Activated CD8-positive, alpha-beta T cell treated with anti-CD3 and anti-CD28 coated beads, Interleukin-2, amount 10 ng/mL, durations not matched to agents 7 days and 5 days (primary cell): ENCODE measurements at places on chromosomes 4 and X.

GRCh38 chrX:130778773-130779172, 124.2 kb downstream of the ENOX2 start:
- H3K27ac ChIP-seq = no peak overlapping the region
- H3K27me3 ChIP-seq = no peaks in the 10 kb centered on the region
- H3K36me3 ChIP-seq = no peaks in the 10 kb centered on the region
- H3K4me3 ChIP-seq = no peak overlapping the region
- H3K4me1 ChIP-seq = no peaks in the 10 kb centered on the region

GRCh38 chr4:75058486-75058885, 125.6 kb downstream of the PARM1 start:
- H3K4me3 ChIP-seq = no peak overlapping the region
- no peak overlapping the region for H3K27ac ChIP-seq
- H3K36me3 ChIP-seq = no peaks in the 10 kb centered on the region
- H3K4me1 ChIP-seq = no peaks in the 10 kb centered on the region
- H3K27me3 ChIP-seq = no peaks in the 10 kb centered on the region
- DNase-seq = no peak

- H3K4me3 ChIP-seq = no peak overlapping the region
- H3K4me1 ChIP-seq = peaks cover 69% of the 10 kb centered on the region
- no peaks in the 10 kb centered on the region for H3K27me3 ChIP-seq
- DNase-seq = peak; percentile 35
- peaks cover 51% of the 10 kb centered on the region for H3K36me3 ChIP-seq
- H3K27ac ChIP-seq = peak overlapping the region; percentile 84
Measured at GRCh38 chr4:3196670-3197359, 52.1 kb upstream of the MSANTD1 start.

- no peaks in the 10 kb centered on the region for H3K36me3 ChIP-seq
- no peak overlapping the region for H3K4me3 ChIP-seq
- no peak overlapping the region for H3K27ac ChIP-seq
- no peak for DNase-seq
- no peaks in the 10 kb centered on the region for H3K4me1 ChIP-seq
- H3K27me3 ChIP-seq = no peaks in the 10 kb centered on the region
Measured at GRCh38 chr4:110933341-110933740, 310.5 kb upstream of the PITX2 start.

DNA sequence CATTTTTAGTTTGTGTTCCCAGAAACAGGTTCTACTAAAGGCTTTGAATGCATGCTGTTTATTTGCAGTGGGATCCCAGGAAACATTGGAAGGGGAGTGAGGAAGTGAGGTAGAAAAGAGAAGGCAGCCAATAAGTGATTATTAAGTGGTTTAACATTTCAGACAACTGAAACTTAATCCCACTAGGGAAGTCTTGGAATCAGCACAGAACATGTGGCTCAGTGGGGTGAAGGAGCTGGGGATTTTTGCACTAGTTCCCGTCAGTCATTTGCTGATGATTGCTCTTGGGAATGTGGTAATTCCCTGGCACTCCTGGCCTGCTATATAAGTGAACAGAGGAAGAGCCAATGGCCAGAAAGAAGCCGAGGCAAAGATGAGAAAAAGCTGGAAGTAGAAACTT, 1053.0 kb upstream of the IGFBP7 start:
- no peaks in the 10 kb centered on the region for H3K4me1 ChIP-seq
- no peak overlapping the region for H3K4me3 ChIP-seq
- no peak overlapping the region for H3K27ac ChIP-seq
- no peaks in the 10 kb centered on the region for H3K36me3 ChIP-seq

DNA sequence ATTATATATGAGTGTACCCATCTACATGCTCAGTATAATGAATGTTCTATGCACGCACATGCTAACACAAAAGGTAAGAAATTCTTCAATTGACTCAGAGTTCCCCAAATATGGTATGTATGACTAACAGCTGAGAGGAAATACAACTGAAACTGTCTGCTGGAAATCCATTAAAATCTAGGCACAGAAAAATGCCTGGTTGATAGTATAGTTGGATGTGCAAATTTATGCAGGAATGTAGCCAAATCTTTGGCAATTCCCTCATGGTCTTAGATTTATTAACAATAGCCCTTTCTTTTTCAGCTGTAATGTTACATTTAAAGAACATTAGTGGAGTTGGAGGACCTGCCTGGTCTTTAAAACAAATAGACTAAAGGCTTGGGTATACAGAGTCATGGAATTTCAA, 5.5 kb downstream of the CAMK2D start:
- H3K4me3 ChIP-seq = peak overlapping the region; percentile 19
- peaks cover 47% of the 10 kb centered on the region for H3K36me3 ChIP-seq
- peak overlapping the region; percentile 43 for H3K27ac ChIP-seq
- no peak for DNase-seq
- H3K27me3 ChIP-seq = no peaks in the 10 kb centered on the region

DNA sequence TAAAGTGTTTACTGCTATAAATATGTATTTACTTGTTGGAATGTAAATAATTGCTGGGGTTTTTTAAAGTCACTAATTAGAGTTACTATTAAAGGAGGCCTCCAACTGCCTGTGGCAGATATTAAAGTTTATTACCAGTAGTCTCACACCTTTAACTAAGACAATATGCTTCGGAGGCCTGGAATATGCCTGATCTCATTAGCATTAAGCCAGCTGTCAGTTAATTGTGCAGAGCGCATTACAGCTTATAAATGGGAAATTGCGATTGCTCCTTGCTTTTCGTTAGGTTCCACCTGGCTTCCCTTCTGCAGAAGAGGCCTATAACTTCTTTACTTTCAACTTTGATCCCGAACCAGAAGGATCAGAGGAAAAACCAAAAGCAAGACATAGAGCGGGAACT, 41.3 kb downstream of the CC2D2A start:
- H3K4me1 ChIP-seq = peaks cover 4% of the 10 kb centered on the region
- H3K4me3 ChIP-seq = no peak overlapping the region
- no peak overlapping the region for H3K27ac ChIP-seq
- no peaks in the 10 kb centered on the region for H3K27me3 ChIP-seq
- no peak for DNase-seq

- no peak overlapping the region for H3K27ac ChIP-seq
- no peak for DNase-seq
- peaks cover 7% of the 10 kb centered on the region for H3K27me3 ChIP-seq
- no peaks in the 10 kb centered on the region for H3K4me1 ChIP-seq
- no peak overlapping the region for H3K4me3 ChIP-seq
- H3K36me3 ChIP-seq = no peaks in the 10 kb centered on the region
Measured at GRCh38 chr4:82515705-82516104, 46.1 kb downstream of the TMEM150C start.

DNA sequence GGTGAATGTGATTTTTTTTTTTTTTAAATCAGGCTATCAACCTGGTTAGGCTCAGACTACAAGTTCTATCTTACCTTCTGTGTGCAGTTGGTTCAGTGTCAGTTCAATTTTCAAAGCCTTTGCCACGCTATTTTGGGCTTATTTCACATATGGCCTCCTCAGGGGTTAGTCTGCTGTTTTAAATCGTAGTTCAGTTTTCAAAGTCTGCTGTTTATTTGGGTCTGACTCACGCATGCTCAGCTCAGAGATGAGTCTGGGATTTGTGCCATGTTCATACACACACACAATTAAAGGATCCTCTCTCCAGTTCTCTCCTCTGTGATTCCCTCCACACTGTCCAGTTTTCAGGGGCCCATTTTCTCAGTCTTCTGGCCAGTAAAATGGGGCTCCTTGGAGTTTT, 32.3 kb upstream of the ZFX start:
- H3K27ac ChIP-seq = no peak overlapping the region
- H3K4me3 ChIP-seq = no peak overlapping the region
- no peaks in the 10 kb centered on the region for H3K36me3 ChIP-seq
- H3K27me3 ChIP-seq = no peaks in the 10 kb centered on the region
- no peaks in the 10 kb centered on the region for H3K4me1 ChIP-seq

- H3K4me3 ChIP-seq = no peak overlapping the region
- DNase-seq = no peak
- peaks cover 13% of the 10 kb centered on the region for H3K27me3 ChIP-seq
- no peak overlapping the region for H3K27ac ChIP-seq
- peaks cover 5% of the 10 kb centered on the region for H3K4me1 ChIP-seq
- no peaks in the 10 kb centered on the region for H3K36me3 ChIP-seq
Measured at GRCh38 chr4:159483782-159484741, 381.2 kb downstream of the RAPGEF2 start.

DNA sequence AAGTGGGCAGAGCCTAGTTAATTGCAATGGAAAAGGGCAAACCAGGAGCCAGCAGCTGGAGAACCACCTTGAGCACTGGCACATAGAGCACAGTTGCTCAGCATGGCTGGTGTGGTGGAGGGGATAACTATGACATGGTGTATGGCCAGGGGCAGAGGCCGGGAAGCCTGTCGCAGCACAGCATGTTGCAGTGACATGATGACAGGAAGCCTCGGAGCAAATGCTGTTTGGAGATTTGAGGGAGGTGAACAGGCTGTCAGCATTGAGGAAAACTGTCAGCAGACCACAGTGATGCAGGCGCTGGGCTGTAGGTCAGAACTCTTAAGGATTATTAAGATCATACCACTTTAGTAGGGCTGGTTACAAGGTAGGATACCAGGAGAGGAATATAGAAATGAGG, 228.7 kb downstream of the CBR4 start:
- no peaks in the 10 kb centered on the region for H3K4me1 ChIP-seq
- no peak overlapping the region for H3K27ac ChIP-seq
- no peaks in the 10 kb centered on the region for H3K36me3 ChIP-seq

- H3K27me3 ChIP-seq = peaks cover 3% of the 10 kb centered on the region
- H3K4me1 ChIP-seq = peaks cover 10% of the 10 kb centered on the region
- no peaks in the 10 kb centered on the region for H3K36me3 ChIP-seq
- no peak overlapping the region for H3K4me3 ChIP-seq
Measured at GRCh38 chrX:2823795-2824386, 4.8 kb upstream of the GYG2 start.

DNA sequence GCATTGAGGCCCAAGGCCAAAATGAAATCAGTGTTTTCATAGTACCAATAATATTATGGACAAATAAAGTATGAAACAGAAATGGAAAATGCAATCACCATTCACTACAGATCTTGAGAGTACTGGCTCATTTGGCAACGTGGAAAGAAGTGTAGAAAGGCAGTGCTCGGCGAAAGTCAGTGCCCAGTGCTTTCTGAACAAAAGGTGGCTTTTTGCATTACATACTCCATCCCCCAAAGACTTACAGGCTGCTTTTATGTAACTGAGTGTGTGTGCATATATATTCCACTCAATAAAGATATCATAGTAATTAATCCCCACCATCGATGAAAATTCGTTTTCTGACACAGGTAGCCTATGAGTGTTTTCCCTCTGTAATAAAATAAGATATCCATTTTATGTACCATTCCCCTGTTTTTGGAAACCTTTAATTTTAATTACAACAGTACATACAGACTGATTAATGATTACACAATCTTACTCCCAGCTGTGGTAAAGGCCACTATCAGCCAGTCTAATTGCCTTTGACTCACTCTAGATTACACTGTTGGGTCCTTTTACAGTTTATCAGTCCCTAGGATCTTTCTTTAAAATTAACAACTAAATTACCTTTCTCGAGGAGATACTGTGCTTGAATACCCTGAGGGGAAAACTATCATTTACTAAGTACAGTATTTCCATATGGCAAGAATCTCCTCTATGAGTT, 65.9 kb downstream of the MAD2L1 start:
- peaks cover 2% of the 10 kb centered on the region for H3K27me3 ChIP-seq
- no peak overlapping the region for H3K27ac ChIP-seq
- H3K4me3 ChIP-seq = no peak overlapping the region

DNA sequence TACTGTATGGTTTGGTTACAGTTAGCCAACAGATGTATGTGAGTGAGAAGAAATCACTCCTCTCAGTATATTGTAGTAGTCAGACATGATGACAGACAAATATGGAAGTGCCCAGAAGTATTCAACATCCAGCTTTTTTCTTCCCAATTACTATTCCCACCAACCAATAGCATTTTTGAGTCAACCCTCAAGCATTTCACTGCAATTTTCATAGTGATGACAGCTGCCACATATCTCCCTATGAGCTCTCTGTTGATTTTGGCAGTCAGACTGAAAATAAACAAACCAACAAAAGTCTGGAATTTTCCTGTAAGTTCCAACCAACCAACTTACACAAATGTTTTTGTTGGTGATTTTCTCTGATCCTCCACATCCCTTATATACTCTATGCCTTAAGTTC, 8.2 kb upstream of the TRAM1L1 start:
- no peaks in the 10 kb centered on the region for H3K36me3 ChIP-seq
- H3K4me1 ChIP-seq = no peaks in the 10 kb centered on the region
- no peak overlapping the region for H3K4me3 ChIP-seq
- DNase-seq = no peak
- no peak overlapping the region for H3K27ac ChIP-seq
- H3K27me3 ChIP-seq = no peaks in the 10 kb centered on the region

DNA sequence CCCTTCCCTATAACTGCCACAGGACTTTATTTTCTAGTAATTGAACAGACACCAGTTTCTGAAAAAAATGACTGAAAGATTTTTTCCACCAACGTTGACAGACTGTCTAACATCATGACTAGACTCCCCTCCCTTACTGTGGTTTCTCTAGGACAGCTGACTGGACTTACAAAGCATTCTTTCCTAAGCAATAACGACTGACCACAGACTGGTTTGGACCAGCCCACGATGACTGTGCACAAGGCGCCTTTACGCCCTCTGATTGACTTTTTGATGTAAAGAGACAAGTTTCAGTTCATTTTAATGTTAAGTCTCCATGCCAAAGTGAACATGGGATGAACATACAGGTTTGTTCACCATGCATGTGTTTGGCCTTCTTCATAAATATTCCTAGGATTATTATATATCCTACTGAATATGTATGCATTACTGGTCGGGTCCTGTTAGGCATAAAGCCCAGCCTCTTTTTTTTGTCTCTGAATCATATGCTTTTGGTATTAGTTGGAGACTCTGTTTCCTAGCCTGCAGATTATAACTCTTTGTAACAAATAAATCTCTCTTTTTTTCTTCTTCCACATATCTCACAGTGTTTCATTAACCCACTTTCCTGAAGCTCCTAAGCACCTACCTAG, 50.5 kb upstream of the UGT2B4 start:
- H3K27me3 ChIP-seq = no peaks in the 10 kb centered on the region
- H3K4me3 ChIP-seq = no peak overlapping the region
- no peak overlapping the region for H3K27ac ChIP-seq

GRCh38 chr4:188550296-188550695, 411.1 kb downstream of the TRIML1 start:
- H3K36me3 ChIP-seq = no peaks in the 10 kb centered on the region
- no peaks in the 10 kb centered on the region for H3K27me3 ChIP-seq
- no peaks in the 10 kb centered on the region for H3K4me1 ChIP-seq
- no peak for DNase-seq
- H3K4me3 ChIP-seq = no peak overlapping the region
- H3K27ac ChIP-seq = no peak overlapping the region

DNA sequence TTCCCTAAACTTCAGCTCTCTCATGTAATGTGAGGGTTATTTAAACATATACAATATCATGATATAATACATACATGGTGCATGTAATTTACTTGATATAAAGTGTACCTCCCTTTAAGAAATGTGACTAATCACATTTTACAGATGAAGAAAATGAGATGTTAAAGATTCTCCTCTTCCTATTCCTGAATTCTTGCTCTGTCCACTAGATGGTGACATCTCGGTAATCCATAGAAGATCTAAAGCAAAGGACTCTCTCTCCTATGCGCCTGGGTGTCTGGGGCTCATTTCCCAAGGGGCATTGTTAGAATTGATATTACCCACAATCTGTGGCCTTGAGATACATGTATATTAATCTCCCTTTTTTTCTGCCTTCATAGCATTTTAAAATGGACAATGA, 804.9 kb downstream of the RAB28 start:
- H3K4me3 ChIP-seq = no peak overlapping the region
- no peak overlapping the region for H3K27ac ChIP-seq
- no peaks in the 10 kb centered on the region for H3K27me3 ChIP-seq
- no peaks in the 10 kb centered on the region for H3K36me3 ChIP-seq
- no peaks in the 10 kb centered on the region for H3K4me1 ChIP-seq

GRCh38 chr4:20954541-20954940, 254.3 kb downstream of the PACRGL start:
- no peaks in the 10 kb centered on the region for H3K36me3 ChIP-seq
- H3K4me1 ChIP-seq = peaks cover 2% of the 10 kb centered on the region
- no peak for DNase-seq
- no peak overlapping the region for H3K27ac ChIP-seq
